ENCODE measurements at places on chromosomes 2 and 18.

DNA sequence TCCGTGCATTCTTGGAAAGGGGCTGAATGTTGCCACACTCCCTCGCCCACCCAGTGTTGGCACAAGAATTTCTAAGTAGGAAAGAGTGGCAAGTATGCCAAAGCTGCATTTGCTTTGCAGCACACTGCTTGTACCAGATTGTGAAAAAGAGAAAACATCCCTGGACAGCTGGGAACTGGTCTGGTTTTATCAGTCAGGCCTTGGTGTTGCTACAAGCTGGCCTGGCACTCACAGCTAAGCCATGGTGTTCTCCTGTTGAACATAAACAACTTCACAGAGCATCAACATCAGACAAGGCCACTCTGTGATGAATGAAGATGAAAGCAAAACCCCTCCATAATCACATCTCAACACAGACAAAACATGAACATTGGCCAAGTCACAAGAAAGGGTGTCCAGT, 4.2 kb upstream of the TRABD2A start:
- DNase-seq: no peak

- DNase-seq: peak; percentile 58
Measured at GRCh38 chr2:96537066-96537733, 648 bp downstream of the ARID5A start.

DNA sequence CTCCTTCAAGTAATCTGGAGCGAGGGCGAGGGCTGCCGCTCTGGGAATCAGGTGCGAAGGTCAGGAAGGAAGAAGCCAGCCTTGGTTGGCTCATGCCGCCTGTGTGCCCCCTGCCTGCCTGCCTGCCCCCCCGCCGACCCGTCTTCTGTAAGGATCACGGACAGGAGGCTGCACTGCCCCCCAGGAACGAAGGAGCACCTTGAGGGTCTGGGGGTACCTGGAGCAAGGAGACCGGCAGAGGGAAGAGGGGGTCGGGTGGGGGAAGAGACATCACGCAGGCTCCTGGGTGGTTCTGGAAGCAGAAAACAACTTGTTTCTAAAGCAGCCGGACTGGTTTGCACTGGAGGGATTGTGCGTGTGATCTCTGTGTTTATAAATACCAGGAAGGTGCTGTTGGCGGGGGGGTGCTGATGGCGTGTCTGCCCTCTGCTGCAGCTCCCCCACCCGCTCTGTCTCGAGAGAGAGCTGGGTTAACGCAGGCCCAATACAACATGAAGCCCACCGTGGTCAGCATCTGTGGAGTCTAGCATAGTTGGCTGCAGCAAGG, 1.7 kb downstream of the FOSL2 start:
- DNase-seq: peak; percentile 74

DNA sequence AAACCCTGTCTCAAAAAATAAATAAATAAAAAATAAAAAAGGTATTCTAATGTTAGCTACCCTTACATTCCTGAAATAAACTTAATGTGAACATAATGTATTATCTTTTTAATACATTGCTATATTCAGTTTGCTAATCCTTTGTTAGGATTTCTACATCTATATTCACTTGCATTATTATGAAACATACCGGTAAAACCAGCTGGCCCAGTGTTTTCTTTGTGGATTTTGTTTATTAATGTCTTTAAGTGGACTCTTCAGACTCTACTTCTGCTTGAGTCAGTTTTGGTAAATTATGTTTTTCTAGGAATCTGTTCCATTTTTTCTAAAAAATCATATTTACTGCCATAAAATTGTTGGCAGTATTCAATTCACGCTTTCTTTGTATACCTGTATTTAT, 34.5 kb downstream of the PTPN2 start:
- DNase-seq: no peak

DNA sequence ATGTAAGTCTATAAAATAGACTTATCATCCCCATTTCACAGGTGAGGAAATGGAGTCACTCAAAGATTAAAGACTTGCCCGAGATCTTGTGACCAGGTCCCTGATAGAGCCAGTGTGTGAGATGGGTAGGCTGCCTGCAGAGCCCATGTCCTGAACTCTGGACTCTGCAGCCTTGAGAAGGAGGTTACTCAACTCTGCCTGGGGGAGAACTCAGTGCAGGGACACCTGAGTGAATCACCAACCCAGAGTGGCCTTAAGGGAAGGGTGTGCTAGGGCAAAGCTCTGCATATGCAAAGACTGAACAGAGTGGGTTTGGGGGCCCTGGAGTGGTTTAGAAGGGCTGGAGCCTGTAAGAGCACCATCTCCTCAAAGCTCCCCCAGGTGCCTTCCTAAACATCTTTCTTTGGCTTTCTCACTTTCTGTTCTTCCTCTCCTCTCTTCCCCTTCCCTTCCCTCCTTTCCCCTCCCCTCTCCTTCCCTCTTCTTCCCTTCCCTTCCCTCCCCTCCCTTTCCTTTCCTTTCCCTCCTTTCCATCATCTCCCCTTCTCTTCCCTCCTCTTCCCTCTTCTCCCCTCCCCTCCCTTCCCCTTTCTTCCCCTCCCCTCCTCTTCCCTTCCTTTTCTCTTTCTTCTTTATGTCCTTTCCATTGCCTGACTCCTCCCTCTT, 67.6 kb downstream of the CELF4 start:
- no peak for DNase-seq

DNA sequence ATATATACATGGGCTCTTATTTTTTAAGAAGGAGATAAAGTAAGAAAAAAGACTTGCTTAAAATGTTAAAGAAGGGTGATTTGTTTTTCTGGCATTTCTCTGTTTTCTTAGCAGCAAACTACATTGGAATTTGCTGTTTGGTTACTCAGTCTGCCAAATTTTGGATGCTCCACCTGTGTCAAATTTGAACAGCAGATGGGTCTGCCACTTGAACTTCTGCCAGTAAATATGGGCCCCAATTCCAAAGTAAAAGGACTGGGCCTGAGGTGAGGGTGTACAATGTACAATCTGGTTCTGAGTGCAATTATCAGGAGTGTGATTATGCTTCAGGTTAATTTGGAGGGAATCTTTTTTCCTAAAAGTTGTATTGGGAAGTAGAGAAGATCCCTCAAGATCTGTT, 794.5 kb downstream of the DSC3 start:
- no peak for DNase-seq

- DNase-seq: no peak
Measured at GRCh38 chr2:33573657-33574056, 25.4 kb downstream of the FAM98A start.

GRCh38 chr2:51667679-51668078, 635.7 kb upstream of the NRXN1 start:
- DNase-seq: no peak

DNA sequence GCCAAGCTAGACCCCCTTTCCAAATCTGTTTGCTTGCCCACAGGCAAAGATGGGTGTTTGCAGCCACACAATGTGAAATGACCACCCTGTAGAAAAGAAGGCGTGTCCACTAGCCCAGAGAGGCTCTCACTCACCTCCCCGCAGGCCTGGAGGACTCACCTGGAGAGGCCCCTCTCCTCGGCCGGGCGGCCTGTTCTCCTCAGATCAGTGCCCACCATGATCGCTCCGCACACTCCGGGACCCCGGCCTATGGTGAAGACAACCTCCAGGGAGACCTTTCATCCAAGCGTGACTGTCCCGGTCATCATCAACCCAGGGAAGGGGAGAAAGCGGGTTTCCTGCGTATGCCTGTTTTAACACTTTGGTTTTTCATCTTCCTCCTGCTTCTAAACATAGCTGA, 328.7 kb upstream of the SALL3 start:
- DNase-seq: no peak

DNA sequence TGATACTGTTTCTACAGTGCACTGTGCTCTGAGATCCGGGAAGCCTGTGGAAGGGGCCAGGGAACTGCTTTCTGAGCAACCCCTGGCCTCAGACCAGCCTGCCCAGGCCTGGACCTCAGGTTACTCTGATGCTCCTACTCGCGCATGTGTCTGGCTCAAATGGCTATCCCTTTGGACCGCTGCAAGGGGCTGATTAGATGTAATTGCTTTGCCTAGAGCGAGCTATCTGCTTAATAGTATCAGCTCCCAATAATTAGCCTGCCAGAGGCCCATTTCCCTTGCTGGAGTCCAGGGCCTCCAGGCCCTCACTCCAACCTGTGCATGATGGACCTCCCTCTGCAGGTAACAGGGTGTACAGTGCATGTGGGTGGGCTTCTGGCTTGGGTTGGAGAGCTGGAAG, 7.2 kb upstream of the KCNK3 start:
- DNase-seq: no peak

GRCh38 chr2:19835781-19836281, 66.0 kb downstream of the TTC32 start:
- DNase-seq: no peak

DNA sequence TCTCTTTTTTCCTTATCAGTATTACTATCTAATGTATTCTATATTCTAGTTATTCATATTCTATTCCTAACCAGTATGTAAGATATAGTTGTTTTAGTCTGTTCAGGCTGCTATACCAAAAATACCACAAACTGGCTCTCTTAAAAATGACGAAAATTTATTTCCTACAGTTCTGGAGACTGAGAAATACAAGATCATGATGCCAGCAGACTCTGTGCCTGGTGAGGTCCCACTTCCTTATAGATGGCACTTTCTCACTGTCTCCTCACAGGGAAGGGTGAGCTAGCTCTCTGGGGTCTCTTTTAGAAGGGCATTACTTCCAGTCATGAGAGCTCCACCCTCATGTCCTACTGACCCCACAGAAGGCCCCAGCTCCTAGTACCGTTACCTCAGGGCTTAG, 4.8 kb upstream of the ARHGAP15 start:
- DNase-seq: no peak

DNA sequence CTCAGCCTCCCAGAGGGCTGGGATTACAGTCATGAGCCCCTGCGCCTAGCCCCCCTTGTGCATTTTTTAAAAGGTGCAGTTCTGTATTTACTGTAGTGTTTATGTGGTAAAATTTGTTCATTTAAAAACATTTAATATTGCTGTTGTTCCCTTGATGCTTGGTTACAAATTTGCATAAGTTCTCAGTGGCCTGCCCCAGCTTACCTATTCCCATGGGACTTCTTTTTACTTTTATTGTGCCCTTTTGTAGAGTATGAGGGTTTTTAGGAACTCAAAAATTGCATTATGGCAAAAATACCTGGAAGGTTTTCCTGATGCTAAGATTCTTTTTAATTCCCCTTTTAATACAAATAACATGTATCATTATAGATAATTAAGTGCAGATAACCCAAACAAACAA, 63.0 kb downstream of the DGKD start:
- DNase-seq: no peak

DNA sequence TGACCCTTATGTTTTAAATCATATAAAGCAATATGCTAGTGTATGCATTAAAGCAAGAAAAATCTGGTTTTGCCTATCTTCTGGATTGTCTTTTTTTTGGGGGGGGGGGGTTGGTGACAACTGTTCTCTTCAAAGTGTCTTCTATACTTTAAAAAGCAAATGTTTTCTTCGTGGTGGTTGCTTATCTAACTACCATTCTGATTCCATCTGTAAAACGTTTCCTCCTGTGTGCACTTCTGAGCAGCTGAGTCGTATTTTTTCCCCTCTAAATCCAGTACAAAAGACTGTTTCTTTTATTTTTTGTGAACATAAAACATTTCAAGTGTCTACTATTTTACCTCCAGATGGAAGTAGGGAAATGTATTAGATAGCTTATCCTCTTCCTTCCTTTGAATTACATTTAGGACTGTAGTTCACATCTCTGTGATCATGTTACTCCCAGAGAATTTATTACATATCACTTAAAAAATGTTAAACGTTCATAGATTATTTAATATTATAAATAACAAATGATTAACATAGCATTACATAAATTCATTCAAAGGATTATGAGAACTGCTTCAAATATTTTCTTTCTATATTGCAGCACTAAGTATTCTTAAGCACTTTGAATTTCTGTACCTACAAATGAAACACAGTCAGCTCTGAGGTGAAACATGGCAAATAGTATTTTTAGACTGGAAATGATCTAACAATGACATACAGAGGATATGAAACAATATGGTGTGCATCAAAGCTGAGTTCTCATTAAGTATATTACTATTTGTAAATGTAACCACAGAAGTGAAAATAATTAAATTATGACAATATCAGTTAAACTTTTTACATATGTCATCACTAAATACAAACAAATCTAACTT, 56.4 kb downstream of the SCN3A start:
- no peak for DNase-seq

DNA sequence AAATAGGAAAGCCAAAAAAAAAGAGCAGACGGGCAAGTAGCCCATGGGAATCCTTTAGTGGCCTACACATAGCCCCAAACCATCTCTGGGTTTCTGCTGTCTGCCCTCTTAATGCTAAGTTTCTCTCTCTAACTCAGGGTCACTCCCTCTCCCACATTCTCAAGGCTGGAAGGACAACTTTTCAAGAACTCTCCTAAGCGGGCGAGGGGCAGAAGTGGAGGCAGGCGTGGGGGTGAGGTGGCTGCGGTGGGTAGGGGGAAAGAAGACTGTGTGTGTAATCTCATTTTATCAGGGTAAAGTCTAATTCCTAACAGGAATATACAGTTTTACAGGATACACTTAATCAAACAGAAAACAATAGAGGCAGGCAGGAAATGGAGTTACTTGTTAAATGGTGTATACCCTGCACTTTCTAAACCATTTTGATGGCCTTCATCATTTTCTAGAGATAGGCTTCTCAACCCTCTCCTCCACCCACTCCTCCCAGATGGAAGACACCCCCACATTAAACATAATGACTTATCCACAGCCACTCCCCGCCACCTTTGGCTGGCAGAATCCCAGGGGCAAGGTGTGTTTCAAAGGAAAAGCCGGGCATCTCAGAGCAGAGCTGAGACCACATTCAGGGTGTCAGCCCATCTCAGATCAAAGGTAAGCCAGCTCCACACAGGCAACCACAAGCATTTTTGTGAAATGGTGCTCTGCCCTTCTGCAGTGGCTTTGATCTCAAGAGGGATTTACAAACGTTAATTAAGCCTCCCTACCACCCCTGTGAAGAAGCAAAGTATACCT, 6.8 kb downstream of the SMAD7 start:
- no peak for DNase-seq

GRCh38 chr18:79577451-79578395, 101.9 kb upstream of the CTDP1 start:
- peak; percentile 58 for DNase-seq

- DNase-seq: peak; percentile 81
Measured at GRCh38 chr2:57720728-57721627, 325.6 kb upstream of the VRK2 start.

DNA sequence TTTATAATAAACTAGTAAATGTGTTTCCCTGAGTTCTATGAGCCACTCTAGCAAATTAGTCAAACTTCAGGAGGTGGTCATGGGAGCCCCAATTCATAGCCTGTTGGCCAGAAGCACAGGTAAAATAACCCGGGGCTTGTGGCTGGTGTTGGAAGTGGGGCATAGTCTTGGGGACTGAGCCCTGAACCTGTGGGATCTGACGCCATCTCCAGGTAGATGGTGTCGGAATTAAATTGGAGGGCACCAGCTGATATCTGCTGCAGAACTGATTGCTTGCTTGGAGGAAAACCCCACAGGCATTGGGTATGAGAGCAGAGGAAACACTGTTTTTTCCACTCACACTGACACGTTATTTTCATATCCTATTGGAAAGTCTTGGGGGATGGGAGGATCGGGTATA, 14.1 kb downstream of the NMS start:
- DNase-seq: no peak

DNA sequence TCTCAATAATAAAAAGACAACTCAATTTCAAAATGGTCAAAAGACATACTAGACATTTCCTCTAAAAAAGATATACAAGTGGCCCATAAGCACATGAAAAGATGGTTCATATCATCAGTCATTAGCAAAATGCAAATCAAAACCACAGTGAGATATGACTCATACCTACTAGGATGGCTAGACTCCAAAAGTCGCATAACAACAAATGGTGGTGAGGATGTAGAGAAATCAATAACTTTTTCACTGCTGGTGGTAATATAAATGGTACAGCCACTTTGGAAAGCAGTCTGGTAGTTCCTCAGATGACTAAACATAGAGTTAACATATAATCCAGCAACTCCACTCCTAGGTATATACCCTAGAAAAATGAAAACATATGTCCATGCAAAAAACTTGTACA, 242.3 kb upstream of the NOL4 start:
- DNase-seq: no peak
